ENCODE measurements at places on chromosomes 6 and 20. TPM values are rescaled to one million over a fixed set of nuclear protein-coding genes. Genes with fewer than 3 reads are reported as not detected.

Gene SDCBP2
- polyA plus RNA-seq: 3.2 TPM

GRCh38 chr20:4681401-4681800 is 40.3 kb upstream of the PRND start:
- no peak overlapping the region for H3K27ac ChIP-seq
- no peak for DNase-seq
- H3K4me1 ChIP-seq: peaks cover 6% of the 10 kb centered on the region
- H3K27me3 ChIP-seq: no peaks in the 10 kb centered on the region
- H3K36me3 ChIP-seq: no peaks in the 10 kb centered on the region

DNA sequence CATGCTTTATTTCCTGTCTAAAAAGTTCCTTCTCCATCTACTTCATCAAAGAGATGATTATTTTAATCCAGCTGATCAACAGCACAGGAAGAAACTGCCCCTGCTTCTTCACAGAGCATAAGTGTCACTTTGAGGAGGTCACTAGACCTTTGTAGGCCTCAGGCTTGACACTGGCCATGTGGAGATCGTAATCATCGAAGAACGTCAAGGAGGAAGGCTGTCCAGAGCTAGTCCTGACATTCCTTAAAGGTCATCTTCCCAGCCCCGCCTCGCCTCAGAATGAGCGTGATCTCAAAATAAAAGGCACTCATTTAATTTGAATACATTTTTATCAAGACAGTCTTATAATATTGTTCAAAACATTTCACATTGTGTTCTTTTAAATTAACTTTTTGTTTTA is 445.7 kb upstream of the CDH4 start:
- no peak overlapping the region for H3K27ac ChIP-seq
- no peaks in the 10 kb centered on the region for H3K4me1 ChIP-seq
- no peak overlapping the region for H3K4me3 ChIP-seq
- no peaks in the 10 kb centered on the region for H3K36me3 ChIP-seq
- no peaks in the 10 kb centered on the region for H3K27me3 ChIP-seq

Gene DSE
- 49.9 TPM for polyA plus RNA-seq

DNA sequence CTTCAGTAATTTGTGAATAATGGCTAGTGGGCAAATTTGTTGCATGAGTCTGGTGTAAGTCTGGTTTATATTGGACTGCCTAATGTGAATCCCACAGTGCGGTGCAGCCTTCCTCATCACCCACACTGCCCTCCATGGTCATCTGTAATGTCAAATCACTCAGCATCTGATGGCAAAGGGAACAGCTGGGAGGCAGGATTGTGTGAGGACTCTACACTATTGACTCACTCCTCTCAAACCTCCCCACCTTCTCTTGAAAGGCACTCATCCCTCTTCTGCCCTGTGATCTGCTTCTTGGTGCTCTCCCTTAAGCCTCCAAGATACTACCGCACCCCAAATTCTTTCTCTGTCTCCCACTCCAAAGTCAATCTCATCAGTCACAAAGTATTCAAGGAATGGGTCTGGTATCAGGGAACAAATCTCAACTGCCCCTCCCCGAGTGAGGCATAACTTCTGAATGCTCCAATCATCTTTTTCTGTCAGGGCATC is 146.0 kb upstream of the BEND6 start:
- no peak overlapping the region for H3K27ac ChIP-seq
- H3K4me3 ChIP-seq: no peak overlapping the region
- DNase-seq: no peak
- no peaks in the 10 kb centered on the region for H3K36me3 ChIP-seq
- H3K4me1 ChIP-seq: no peaks in the 10 kb centered on the region
- no peaks in the 10 kb centered on the region for H3K27me3 ChIP-seq

Gene BPIFB4
- not detected for polyA plus RNA-seq

Gene ABRACL
- polyA plus RNA-seq: 28.2 TPM

- DNase-seq: peak; percentile 63
- peaks cover 45% of the 10 kb centered on the region for H3K4me1 ChIP-seq
- H3K36me3 ChIP-seq: no peaks in the 10 kb centered on the region
- no peaks in the 10 kb centered on the region for H3K27me3 ChIP-seq
- H3K4me3 ChIP-seq: no peak overlapping the region
Measured at GRCh38 chr20:46085179-46085851, 4.4 kb downstream of the NCOA5 start.

DNA sequence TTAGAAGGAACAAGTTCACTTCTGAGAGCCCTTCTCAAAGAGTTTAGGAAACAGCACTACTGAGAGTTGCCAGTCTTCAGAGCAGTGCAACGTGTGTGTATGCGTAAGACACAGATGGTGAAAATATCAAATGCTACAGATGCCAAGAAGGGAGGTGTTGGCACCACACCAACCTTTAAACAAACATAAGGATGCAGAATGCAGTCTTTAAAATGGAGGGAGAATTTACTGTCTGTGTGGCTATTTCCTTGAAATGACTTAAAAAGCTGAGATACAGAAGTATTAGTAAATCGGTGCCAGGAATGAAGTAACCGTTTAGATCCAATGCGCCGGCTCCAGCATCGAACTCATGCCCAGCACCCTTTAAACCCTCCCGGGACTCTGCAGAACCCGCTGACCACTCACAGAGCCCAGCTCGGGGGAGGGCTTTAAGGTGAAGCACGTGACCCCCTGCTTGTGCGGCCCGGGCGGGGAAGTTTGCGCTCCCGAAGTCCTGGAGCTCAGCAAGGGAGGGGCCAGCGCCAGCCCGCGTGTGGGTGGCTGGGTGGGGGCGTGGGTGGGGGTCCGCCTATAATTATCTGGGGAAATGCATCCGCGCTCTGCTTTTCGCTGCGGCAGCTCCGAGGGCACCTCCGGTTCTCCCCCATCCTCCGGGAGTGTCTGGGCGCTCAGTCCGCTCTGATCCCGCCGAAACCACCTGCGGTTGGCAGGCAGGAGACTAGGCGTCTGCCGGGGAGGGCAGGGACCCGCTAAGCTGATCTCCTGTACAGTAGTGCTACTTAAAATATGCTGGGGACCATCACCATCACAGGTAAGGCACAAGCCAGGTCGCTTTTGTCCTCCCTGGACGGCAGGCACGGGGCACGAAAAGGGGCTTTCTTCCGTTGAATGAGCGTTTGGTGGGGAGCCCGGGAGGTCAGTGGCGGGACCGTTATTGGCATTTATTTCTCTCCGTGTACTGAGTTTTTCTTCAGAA is 66.0 kb downstream of the ZBTB2 start:
- peak; percentile 69 for DNase-seq
- no peaks in the 10 kb centered on the region for H3K36me3 ChIP-seq
- H3K4me1 ChIP-seq: peaks cover 30% of the 10 kb centered on the region

Measured in left lung (tissue), 14 donors.